Spinal cord (tissue), 10 donors: ENCODE measurements at places on chromosomes 6 and 20.

DNA sequence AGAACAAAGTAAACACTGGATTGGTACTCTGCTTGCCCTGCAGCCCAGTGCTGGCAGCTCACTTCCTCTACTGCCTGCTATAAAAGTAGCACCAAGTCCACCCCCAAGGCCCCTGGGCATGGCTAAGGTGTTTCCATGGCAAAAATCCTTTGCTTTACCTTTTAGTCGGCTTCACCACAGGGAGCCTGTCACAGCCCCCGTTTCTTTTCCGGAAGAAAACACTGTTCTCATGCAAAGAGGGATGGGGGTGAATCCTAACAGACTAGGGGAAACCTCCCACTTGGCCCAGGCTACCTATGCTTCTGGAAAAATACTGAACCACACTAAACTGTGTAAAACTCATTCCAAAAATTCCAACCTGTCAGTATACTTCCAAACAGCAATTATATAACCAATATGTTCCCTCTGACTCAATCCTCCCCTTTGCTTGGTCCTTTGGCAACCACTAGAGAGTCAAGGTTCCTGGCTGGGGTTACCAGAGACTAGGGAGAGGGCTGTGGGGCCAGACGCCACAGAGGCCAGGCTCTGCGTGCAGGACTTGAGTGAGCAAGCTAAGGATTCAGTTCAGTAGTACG lies 16.1 kb downstream of the PPIL1 start:
- no peak for DNase-seq

GRCh38 chr6:2221726-2222274 lies 23.6 kb downstream of the GMDS start:
- no peak for DNase-seq

DNA sequence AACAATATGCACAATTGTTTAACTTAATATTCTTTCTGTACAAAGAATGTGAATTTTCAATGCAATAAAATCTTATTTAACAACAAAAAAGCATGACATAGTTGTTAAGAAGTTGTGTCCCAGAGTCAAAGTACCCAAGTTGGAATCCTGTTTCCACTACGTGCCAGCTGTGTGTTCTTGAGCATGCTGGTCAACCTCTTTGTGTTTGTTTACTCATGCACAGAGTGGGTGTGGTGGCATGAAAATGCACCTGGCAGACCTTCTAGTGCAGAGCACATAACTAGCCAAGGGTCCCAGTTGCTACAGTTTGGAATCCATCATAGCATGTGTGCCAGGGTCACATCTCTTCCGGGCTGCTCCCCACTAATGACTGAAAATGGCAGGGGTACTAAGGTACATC lies 24.7 kb upstream of the MOCS1 start:
- DNase-seq: no peak

DNA sequence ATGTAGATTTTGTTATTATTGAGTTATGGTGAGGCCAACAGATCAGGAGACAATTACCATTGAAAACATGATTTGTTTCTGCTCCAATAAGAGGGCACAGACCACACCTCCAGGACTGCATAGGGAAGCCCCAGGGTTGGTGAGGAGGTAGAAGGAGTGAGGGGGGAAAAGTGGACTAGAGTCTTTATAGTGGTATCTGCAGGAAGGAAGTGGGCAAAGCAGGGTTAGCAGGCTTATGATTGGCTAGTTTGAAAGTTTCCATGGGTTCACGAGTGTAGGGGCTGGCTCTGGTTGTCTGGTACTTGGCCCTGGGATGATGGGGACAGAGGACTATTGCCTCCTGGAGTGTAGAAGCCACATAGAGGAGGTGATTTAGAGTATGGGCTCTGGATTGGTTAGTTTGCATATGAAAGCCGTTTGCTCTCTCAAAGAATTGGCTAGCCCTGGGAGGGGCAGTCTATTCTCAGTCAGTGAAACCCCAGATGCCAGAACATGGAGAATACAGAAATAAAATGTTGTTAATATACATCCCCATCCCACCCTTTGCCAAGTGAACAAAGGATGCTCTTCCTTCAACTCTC lies 156.6 kb downstream of the KLHL32 start:
- no peak for DNase-seq

DNA sequence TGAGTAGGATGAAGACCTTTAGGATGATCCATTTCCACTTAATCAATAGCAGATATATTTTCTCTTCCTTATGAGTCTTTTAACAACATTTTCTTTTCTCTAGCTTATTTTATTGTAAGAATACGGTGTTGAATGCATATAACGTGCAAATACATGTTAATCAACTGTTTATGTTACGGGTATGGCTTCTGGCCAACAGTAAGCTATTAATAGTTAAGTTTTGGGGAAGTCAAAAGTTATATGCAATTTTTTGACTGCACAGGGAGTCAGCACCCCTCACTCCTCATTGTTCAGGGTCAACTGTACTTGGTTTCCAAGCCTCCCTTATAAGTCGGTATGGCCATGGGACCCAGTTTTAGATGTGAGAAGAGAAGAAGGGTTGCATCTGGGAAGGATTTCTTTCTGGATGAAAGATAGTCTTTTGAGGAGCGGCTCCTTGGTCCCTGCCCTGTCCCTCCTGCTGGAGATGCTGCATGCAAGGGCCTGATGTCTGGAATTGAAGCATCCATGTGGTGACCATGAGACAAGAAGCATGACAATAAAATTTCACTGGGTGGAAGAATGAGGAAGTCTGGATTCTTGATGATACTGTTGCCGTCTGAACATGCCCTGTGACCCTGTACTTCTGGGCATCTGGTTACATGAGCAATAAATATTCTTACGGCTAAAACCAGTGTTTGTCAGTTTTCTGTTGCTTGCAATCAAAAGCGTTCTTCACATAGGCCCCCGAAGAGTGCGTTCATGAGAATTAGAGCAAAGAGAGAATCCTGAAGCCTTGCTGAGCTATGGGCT lies 194.7 kb upstream of the PMEPA1 start:
- DNase-seq: no peak

DNA sequence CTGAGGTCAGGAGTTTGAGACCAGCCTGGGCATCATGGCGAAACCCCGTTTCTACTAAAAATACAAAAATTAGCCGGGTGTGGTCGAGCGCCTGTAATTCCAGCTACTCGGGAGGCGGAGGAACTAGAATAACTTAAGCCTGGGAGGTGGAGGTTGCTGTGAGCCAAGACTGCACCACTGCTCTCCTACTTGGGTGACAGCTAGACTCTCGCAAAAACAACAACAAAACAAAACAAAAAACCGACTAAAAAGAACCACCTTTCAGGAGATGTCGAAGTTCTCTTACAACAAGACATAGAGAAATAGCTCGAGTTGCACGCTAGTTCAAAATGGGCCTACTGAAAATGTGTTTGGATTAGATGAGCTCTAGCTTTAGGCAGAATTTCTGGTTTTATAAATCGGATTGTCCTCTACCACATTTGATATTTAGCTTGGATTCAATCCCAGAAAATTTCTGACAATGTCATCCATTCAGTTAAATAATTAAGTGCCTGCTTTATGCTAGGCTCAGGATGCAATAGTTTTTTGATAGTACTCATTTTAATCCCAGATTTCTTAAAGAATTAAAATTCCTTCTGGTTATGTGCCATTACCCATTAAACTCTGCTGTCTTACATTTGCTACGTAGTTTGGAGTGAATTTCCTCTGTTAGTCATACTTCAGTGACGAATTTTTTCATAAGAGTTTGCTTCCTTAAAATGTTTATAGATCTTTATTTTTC lies 137.5 kb upstream of the SHLD1 start:
- DNase-seq: no peak

DNA sequence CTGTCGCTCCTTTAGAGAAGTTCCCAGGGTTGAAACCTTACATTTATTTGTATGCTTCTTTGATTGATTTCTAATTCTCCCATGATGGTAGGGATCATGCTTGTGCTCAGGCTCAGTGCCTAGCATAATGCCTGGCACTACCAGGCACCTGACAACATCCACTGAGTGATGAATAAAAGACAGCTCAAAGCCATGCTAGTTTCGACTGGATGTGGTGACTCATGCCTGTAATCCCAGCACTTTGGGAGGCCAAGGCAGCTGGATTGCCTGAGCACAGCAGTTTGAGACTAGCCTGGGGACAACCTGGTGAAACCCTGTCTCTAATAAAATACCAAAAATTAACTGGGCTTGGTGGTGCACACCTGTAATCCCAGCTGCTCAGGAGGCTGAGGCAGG lies 11.6 kb upstream of the CD164 start:
- no peak for DNase-seq

- DNase-seq: no peak
Observed at GRCh38 chr20:35291654-35292503, at the start of gene FAM83C. FAM83C (minus strand) TSS chr20:35292425; CDS start chr20:35292304, 121 bp downstream.

GRCh38 chr6:57209030-57209429 lies 13.1 kb downstream of the RAB23 start:
- no peak for DNase-seq

DNA sequence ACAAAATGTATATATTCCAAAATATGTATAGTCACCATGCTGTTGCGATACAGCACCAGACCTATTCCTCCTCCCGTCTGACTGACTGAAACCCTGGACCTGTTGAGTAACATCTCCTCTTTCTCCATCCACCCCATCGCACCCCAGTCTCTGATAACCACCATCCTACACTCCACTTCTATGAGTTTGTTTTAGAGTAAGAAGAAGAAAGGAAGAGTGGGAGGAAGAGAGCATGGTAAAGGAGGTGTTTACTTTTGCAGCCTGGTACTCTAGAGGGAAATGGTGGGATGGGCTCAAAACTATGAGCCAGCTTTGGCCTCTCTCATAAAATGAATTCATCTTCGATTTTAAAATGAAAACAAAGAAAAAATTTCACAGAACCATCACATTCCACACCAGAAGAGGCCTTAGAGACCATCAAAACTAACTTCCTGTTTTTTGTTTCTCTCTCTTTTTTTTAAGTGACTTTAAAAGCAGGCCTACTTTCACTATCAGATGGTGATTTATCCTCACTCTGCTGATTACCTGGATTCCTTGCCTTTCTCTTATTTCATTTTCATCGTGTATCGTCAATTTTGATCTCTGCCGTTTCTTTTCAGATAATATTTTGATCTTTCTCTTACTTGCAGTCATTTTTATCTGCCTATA lies 16.8 kb upstream of the FUCA2 start:
- DNase-seq: no peak

DNA sequence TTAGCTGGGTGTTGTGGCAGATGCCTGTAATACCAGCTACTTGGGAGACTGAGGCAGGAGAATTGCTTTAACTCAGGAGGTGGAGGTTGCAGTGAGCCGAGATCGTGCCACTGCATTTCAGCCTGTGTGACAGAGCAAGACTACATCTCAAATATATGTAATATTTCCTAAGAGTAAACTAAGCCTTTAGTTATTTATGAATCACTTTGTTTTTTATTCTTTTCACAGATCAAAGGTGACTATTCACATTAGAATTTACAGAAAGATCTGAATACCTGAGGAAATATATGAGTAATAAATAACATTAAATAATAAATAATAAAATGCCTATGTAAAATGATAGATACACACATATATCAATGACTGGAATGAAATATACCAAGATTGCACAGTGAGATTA lies 630.8 kb upstream of the IMPG1 start:
- no peak for DNase-seq

DNA sequence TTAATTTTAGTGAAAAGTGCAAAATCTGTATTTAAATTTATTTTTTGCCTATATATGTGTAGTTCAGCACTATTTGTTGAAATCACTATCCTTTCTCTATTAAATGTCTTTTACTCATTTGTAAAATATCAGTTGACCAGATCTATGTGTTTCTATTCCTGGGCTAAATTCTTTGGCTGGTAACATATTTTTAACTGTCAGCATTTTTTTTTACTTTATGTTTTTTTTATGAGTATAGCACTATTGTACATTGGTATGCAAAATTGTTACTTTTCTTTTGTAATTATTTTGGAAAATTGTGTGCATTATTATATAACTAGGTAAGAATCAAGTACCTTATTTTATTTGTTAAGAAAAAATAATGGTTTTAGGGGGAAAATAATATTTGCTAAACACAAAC lies 582.8 kb upstream of the ADGRB3 start:
- DNase-seq: no peak

DNA sequence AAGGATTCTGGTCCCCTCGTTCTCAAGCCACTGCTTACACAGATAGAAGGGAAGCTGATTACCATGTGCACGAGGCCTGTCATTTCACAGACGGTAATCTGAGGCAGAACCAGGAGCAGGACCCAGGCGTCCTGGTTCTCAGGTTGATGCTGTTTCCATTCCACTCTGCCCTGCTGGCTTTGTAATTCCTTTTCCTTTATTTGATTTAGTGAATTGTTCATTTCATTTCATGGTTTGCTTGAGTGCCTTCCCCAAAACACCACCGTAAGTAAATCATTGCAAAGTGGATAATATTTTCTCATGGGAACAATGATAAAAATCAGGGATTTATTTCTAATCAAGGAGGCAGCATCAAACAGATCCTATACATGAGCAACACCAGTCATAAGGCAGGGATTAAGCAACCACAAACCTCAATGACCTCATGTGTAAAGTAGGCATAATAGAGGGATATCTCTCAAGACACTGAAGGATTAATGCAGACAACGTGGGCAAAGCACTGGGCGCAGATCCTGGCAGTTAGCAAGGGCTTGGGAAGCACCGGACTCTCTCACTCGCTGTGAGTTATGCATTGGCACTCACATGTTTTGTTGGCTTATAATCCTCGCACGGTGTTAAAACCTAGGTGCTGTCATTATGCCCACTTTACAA lies 229.5 kb upstream of the FOXQ1 start:
- no peak for DNase-seq

- no peak for DNase-seq
Observed at GRCh38 chr6:13863699-13864155, 49.4 kb upstream of the MCUR1 start.

DNA sequence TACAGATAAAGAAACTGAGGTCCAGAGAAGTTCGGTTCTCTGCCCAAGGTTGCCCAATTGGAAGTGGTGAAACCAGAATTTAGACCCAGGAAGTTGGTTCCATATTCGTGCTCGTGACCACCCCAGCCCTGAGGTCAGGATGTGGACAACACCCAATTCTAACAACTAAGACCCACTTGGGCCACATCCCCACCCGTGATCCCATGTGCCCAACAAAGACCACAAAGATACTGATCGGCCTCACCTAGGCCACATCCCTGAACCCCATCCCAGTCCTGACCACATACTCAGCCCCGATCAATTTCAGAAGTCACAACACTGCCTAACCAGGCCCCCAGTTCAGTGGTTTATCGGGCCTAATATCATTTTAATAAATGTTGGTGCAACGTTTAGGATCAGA lies 138.4 kb downstream of the PREX1 start:
- DNase-seq: no peak

DNA sequence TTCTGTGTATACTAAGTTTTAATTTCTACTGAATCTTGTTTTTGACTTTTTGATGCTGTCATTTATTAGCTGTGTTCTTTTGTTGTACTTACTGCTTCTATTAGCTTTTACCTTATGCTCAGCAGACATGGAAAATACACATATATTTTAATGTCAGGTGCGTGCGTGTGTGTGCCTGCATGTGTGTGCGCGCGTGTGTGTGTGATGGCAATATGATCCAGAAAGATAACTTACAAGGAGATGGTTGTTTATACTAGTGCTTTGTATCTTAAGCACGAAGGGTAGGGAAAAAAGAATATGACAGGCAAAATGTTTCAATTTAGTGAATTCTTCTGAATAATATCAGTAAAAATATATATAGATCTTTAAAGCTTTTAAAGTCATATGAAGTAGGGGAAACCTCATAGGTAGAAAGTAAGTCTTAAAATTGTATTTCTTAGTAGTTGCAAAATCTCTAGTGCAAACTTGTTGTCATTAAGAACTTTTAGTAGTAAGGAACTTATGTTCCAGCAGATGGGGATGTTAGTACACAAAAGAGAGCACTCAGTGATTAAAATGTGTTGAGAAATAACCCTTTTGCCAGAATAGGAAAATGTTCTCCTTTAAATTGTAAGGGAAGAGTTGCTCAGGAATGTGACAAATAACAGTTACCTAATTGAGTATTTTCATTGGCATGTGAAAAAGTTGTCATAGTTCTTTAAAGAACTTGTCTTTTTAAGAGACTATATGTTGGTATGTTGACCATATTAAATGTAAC lies 13.2 kb downstream of the QKI start:
- DNase-seq: no peak
